ENCODE measurements at places on chromosomes 13 and 19. TPM values are rescaled to one million over a fixed set of nuclear protein-coding genes. Genes with fewer than 3 reads are reported as not detected.

GRCh38 chr13:57314897-57315520 is 148.0 kb downstream of the PRR20E start:
- no peak for DNase-seq

DNA sequence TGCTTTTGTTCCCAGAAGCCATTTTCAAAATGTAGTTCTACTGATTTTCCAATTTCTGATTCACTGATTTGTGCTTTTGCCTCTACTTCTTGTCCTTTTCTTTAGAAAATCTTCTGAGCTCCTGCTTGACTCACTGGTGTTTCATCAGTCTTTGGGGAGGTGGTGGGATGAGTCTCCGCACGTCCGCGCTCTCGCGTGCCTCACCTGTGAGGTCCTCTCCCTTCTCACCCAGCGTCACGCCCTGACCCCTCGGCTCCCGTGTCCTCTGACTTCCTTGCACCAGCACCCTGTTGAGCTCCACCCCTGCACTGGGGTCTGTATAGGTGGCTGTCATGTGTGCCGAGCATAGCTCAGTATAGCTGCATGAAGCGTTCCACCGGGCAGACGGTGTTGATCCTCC is 52.7 kb upstream of the MCF2L start:
- no peak for DNase-seq

- DNase-seq, result no peak
Measured at GRCh38 chr13:33722216-33722915, 95.6 kb upstream of the RFC3 start.

DNA sequence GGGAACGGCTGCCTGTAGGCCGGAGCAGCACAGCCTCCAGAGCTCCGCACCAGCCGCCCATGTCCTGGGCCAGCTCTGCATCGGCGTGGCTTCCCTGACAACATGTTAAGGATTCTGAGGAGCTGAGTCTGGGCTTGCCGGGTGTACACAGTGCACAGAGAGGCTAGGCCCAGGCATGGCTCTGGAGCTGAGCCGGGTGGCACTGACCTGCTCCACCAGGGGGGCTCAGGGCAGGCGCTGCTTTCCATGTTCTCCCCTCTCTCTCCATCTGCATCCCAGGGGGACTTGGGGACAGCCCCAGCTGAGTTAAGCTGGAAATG is 31.6 kb downstream of the AP1M1 start:
- no peak for DNase-seq

C1QTNF9 gene
- 0.38 TPM for total RNA-seq
